Panc1 (cell line): ENCODE measurements at places on chromosomes 11 and 22.

GRCh38 chr22:21593406-21594232 is 26.1 kb downstream of the UBE2L3 start:
- DNase-seq, result no peak

DNA sequence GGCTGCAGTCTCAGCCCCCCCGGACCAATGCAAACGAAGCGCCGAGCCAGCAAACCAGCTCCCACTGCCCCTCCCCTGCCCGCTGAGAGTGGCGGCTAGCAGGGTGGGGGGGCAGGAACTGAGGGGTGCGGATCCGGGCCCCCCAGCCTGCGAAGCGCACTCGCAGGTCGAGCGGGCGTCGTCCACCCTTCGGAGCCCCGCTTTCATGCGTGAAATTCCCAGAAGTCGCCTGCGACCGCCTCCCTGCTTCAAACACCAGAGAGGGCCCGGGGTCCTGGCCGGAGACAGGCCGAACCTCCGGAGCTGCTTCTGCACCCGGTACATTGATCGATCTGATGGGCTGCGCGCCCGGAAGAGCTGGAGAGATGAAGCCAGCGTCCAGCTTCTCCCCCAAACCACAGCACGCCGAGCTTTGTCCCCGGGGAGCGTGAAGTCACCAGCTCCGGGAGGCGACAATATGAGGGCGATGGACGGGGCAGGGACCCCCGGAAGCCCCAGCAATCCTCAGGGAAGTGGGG is 646 bp upstream of the PATZ1 start:
- no peak for DNase-seq

GRCh38 chr22:46546466-46547178 is 9.2 kb upstream of the CELSR1 start:
- DNase-seq, result no peak

GRCh38 chr11:118892514-118892913 is 8.8 kb downstream of the CXCR5 start:
- DNase-seq, result no peak

DNA sequence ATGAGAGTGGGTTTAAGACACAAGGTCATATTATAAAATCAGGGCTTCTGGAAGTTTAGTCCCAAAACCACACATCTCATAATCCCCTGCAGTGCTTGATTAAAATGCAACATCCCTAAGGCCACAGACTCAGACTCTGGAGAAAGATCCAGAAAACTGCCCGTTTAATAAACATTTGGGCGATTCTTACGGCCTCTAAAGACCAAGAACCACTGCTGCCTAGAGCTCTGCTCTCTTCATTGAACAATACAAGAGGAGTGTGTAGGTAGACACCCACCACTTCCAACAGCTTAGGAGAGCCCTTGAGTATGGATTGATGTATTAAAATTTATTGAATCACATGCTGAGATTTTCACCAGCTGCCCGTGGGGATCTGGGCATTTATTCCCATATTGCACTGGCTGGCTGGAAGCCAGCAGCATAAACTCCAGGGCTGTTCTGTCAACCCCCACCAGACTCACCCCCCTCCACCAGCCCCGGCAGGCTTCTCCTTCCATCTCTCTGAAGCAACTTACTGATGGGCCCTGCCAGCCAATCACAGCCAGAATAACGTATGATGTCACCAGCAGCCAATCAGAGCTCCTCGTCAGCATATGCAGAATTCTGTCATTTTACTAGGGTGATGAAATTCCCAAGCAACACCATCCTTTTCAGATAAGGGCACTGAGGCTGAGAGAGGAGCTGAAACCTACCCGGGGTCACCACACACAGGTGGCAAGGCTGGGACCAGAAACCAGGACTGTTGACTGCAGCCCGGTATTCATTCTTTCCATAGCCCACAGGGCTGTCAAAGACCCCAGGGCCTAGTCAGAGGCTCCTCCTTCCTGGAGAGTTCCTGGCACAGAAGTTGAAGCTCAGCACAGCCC is 749 bp upstream of the BEST1 start:
- DNase-seq, result no peak

DNA sequence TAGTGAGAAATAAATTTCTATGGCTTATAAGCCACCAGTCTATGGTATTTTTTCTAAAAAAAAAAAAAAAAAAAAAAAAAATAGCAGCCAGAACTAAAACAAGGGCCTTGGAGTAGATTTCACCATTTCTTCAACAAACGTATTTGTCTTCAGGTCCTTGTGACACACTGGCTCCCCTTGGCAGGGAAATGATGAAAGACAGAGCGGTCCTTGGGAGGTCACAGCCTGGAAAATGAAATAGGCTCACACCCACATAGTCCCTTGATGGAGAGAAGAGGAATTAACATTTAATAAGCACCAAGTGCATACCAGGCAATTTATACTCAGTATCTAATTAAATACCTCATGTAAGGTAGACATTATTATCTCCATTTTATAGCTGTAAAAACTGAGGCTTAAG is 25.7 kb upstream of the ACER3 start:
- DNase-seq, result no peak

- DNase-seq, result no peak
Measured at GRCh38 chr11:96339706-96340554, 3.1 kb downstream of the MAML2 start.

DNA sequence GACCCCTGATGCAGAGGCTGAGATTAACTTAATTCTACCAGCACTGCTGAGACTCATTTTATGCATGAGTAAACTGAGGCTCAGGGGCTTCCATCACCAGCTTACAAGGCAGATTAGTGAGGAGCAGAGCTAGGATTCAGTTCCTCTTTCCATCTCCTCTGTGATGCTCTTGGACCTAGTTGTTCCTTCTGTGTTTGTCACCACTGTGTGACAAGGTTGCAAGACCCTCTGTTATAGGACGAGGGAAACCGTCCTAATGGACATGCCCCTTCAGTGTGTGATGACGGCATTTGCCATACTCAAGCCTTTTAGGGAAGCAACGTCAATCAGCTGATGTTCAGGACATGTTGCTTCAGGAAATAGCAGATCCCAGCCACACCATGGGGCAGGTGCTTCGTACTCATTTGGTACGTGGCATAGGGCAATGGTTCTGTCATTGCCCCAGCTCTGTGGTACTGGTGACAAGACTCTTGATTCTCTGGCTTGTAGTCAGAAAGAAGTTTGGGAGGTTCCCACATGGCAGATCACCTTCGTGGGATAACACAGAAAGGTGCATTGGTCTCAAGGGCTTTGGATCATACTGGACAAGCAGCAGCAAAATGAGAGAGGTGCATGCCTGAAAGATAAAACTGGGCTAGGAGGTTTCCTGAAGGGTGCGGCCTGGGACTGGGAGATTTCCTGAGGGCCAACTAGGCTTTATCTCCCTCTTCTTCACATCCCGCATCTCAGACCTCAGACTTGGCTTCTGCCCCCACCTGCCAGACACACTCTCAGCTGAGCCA is 23.9 kb upstream of the CD44 start:
- no peak for DNase-seq

DNA sequence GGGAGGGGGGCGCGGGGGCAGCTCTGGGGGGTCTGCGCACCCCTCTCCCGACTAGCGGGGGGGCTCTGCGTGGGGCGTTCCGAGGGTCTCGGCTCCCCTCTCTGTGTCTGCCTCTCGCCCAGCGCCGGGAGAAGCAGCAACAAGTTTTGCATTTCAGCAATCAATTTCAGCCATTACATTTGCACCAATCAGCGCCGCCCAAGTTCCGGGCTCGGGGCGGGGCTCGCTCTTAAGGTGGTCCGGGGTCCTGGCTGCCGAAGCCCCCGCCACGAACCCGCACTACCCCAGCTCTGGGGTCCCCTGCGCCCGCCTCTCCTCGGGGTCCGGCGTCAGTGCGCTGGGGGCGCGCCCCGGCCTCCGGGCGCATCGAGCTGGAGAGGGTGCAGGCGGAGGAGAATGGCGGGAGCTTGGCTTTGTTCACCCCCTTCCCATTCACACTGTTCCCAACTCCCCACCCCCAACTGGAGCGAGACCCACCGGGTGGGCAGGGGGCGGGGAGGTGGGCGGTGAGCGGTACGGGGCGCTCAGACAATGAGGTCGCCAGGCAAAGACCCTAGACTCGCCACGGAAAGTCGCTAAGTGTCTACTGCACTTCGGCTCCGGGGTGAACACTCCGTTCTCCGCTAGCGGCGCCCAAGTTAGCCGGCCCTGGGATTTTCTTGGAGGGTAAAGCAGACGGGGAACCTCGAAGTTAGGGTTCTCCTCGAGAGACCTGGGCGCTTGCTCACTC is at the start of gene MN1:
Gene MN1 (minus strand): TSS at position 141 of the 730 bp plus-strand sequence. CDS start 1,213 bp downstream, outside the sequence.
- no peak for DNase-seq

DNA sequence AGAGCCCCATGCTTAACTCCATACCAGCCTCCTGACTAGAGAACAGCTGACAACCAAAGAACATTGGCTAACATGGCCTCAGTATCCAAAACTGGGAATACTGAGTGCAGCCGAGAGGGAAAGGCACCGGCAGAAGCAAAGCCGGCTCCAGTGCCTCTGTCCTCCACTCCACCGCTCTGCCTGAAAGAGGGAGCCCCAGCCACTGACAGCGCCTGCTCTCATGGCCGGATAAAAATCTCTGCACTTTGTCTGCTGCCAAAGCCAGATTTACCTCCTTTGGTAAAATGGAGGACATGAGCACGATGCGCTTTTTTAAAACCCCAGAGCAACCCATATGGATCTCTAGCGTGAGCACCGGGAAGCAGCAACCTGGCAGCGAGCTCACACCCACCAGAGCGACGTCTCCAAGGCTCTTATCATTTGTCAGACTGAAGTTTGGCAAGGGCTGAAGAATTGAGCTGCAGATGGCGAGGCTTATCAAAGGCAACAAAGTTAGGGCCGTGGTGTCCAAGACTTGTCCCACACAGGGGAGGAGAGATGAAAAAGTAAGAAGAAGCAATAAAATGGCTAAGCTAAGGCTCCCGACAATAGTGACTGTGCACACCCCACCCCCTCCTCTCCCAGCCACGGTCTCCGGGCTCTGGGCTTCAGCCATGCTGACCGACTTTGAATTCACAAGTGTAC is 71.4 kb downstream of the EFCAB6 start:
- no peak for DNase-seq

GRCh38 chr11:18193010-18193409 is 20.4 kb downstream of the MRGPRX4 start:
- DNase-seq, result no peak

DNA sequence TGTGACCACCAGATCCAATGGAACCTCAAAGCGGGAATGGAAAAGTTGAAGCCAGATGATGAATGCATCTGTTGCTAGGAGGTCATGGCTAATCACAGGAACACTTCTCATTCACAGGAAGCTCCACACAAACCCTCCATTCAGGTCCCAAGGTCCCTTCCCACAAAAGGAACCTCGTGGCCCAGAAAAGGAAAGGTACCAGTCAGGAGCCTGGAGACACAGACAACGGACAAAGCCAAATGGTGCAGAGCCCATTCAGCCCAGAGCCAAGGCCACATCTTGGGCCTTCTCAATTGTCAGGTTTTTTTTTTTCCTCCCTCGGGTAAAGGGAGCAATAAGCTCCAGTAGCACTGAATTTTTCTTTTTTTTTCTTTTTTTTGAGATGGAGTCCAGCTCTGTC is 87.0 kb downstream of the FAM168A start:
- no peak for DNase-seq

DNA sequence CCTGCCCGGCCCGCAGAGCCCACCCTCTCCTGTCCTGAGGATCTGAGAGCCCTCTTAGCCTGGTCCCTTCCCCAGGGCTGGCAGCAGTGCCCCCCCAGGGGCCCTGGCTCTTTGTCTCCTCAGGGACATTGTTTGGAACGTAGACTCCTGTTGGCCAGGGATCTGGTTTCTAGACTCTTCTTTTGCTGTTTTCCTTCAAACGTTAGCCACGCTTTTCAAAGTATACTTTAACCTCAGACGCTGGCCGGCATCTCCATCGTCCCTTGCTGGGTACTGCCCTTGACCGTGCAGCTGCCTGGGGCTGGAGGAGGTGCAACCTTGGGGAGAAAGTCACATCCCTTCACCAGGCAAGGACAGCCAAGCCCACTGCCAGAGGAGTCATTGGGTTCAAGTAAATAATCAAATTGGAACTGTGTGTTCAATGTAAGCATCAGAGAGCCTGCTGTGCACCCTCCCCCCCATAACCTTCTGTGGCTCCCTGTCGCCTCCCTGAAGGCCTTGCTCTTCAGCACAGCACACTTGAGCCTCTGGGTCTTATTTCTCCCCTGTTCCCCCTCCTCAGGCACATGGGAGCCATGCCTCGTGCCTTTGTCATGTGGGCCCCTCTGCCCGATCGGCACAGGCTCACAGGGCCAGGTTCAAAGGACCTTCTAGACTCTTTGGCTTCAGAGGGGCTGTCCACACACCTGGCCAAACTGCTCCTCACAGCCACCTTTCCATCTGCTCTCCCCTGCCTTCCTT is 21.8 kb upstream of the WNT7B start:
- no peak for DNase-seq

DNA sequence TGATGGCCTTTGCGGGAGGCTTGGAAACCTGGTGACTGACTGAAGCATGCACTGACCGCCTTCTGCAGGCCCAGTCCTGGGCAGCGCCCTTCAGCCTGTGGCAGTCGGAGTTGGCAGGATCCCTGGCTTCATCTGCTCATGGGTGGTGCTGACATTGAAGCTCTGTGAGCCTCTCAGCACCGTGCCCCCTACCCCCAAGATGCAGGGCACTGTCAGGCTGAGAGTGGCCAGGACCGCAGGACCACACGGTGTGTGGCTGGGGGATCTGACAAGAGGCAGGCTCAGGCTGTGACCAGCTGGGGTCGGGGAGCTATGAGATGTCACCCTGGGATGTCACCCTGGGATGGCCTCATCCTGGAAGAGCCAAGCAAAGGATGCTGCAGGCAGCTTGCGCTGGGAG is 32.7 kb downstream of the TBC1D22A start:
- DNase-seq, result no peak

- no peak for DNase-seq
Measured at GRCh38 chr11:35487532-35488078, 37.8 kb downstream of the PAMR1 start.

GRCh38 chr11:2549080-2549479 is 104.3 kb downstream of the KCNQ1 start:
- no peak for DNase-seq

DNA sequence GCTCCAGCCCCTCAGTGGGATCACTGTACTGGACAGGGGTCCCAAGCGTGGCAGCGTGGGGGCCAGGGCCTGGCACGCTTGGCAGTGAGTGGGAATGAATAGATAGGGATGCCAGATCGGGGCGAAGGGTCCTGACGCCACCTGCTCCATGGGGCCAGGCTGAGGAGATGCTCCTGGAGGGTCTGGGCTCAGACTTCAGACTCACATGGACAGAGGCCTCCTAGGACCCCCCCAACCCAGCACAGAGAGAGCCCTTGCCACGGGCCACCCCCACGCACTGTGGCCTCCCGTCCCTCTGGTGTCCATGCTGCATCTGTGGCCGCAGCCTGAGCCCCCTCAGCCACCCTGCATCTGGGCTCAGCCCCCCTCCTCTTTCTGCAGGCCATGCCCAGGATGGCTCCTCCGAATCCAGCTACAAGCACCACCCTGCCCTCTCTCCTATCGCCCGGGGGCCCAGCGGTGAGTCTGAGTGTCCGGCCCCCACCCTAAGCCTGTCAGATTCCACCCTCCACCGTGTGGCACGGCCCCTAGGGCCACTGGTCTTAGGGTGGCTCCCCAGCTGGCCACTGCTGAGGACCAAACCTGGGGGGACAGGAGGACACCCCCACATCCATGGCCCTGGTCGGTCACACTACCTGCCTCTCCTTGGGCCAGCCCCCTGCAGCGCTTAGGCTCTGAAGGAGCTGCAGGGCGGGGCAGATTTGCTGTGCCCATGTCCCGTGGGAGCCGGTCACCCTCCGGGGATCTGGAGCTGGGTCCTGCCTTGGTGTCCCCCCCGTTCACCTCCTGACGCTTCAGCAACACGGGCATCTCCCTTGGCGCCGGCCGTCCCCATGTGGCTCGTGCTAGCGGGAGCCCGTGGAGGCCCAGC is 2.7 kb downstream of the MUC5AC start:
- DNase-seq, result no peak

- DNase-seq, result no peak
Measured at GRCh38 chr11:62324731-62325556, 12.3 kb upstream of the ASRGL1 start.

GRCh38 chr11:14449302-14449714 is 50.3 kb downstream of the COPB1 start:
- no peak for DNase-seq
